Activated T-helper 9 cell treated with anti-CD3 and anti-CD28 coated beads, Interleukin-2, amount 50 U/mL, for 16 hours (primary cell): ENCODE measurements at places on chromosomes 7 and 10.

DNA sequence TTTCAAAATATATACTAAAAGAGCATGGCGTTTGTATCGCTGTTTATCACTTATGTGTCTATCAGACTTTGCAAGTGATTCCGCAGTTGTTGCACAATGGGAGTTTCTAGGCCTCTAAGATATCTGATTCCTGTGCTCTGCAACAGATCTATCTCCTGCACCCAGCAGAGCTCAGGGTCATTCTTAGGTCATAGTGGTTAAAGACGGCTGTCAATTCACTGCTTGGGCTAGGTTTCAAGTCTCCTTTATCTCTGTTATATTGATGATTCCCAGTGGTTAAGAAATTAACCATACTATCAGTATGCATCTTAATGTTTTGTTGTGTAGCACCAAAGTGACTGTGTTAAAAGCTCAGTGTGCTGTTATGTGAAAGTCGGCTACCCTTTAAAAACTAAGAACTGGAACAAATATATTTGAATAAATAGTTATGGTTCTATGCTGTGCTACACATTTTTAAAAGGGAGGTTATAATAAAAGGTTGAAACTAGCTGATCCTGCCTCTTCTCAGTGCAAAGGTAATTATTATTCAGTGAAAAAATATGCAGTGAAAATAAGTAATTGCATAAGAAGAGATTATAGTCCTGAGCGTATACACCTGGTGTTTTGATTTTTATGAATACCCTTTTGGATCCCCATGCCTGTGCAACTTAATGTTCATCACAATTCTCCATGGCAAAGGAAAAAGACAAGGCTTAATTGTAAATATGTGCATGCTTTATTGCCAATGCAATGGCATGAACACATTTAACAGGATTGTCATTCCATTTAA is 24.0 kb downstream of the HOXA1 start:
- DNase-seq, result no peak

DNA sequence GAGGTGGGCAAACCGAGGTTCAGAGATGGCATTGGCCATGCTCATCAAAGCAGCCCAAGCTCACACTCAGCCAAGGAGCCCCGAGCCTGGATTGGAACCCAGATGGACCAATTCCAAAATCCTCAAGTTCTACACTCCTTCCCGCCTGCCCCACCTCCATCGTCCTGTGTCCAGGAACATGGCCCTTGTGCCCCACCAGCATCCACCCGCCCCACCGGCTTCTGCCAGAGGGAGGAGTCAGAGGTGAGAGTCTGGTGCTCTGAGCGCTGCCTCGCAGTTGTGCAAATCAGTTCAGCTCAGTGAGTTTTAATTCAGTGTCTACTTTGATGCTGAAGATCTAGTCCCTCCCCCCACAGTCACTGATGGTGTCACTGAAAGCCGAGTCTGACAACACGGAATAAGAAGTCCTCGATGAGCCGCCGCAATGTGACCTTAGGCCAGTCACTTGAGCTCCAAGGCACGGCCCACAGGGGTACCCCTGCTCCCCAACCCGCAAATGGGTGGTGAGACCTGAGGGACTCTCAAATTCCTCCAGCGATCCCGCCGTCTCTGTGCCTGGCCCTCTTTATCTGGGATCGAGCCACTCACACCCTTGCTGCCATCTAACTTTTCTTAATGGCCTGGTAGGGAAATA is 26.3 kb downstream of the PRKAG2 start:
- DNase-seq, result no peak

GRCh38 chr7:114539575-114539974 is 125.0 kb downstream of the FOXP2 start:
- DNase-seq, result no peak

DNA sequence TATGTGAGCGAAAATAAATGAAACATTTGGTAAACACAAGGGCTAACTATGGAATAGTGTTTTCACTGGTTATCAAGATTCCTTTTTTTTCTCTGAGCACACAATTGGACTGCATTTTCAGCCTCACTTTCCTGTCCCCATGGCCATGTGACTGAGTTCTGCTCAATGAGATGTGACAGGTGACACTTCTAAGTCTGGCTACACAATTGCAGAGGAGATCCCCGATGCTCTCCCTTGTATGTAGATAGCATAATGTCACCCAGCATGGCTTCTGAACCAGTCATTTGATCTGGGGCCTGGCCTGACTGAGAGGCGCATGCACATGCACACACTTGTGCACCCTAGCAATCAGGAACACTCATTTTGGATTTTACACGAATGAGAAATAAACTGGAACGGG is 581.8 kb downstream of the GRID1 start:
- DNase-seq, result no peak

DNA sequence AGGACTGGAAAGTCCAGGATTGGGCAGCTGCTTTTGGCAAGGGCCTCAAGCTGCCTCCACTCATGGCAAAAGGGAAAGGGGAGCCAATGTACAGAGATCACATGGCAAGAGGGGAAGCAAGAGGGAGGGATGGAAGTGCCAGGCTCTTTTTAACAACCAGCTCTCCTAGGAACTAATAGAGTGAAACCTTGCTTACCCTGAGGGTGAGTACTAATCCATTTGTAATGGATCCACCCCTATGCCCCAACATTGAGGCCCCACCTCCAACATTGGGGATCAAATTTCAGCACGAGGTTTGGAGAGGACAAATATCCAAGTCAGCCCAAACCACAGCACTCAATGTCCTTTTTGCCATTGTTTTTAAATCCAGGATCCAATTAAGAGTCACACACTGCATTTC is 12.5 kb downstream of the HABP2 start:
- no peak for DNase-seq

DNA sequence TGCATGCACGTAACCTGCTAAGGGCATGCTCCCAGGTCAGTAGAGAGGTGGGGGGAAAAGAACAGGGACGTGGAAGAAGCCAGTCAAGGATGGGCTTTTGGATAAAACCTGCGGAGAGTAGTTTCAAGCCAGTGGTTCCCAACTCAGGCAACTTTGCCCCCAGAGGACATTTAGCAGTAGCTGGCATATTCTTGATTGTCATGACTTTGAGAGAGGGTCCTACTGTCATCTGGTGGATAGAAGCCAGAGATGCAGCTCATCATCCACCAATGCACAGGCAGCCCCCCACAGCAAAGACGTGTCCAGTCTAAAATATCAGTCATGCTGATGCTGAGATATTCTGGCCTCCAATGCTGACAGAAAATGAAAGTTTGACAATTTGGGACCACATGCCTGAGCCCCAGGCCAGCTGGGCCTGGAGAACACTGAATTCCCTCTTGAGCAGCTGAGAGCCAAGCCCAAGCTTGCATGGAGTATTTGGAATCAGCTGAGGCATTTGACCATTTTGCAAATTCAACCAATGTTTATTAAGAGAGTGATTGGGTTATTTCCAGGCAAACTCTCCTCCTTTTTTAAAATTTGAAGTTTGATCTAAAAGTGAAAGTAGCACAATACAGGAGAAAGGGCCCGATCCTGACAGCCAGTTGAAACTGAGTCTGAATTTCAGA is 110.0 kb upstream of the C7orf33 start:
- no peak for DNase-seq

- no peak for DNase-seq
These were observed 92.7 kb upstream of the AKR1E2 start for GRCh38 chr10:4733150-4733842.

- no peak for DNase-seq
These were observed 40.1 kb upstream of the RAB18 start for GRCh38 chr10:27463961-27464360.

DNA sequence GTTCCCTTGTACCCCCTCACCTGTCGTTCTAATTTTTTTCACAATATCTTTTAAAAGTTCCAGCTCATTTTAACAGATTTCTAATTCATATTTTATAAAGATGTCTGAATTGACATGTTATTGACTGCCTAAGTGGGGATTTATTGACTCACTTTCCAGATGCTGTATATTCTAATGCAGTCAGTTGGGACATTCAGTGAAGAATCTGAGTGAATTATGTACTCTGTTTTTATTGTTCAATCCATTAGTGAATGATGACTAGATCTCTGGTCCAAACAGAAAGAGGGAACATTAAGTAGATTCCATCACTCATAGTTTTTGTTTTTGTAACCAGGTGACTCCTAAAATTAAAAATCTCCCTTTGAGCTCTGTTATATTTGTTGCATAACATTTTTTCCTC is 54.3 kb downstream of the LOXL4 start:
- DNase-seq, result no peak

- DNase-seq, result no peak
These were observed 82.5 kb downstream of the SDHAF3 start for GRCh38 chr7:97200018-97200417.

- DNase-seq, result no peak
These were observed 220.5 kb upstream of the ETV1 start for GRCh38 chr7:14209896-14210484.

- DNase-seq, result no peak
These were observed 4.4 kb upstream of the OGDHL start for GRCh38 chr10:49766484-49766883.

DNA sequence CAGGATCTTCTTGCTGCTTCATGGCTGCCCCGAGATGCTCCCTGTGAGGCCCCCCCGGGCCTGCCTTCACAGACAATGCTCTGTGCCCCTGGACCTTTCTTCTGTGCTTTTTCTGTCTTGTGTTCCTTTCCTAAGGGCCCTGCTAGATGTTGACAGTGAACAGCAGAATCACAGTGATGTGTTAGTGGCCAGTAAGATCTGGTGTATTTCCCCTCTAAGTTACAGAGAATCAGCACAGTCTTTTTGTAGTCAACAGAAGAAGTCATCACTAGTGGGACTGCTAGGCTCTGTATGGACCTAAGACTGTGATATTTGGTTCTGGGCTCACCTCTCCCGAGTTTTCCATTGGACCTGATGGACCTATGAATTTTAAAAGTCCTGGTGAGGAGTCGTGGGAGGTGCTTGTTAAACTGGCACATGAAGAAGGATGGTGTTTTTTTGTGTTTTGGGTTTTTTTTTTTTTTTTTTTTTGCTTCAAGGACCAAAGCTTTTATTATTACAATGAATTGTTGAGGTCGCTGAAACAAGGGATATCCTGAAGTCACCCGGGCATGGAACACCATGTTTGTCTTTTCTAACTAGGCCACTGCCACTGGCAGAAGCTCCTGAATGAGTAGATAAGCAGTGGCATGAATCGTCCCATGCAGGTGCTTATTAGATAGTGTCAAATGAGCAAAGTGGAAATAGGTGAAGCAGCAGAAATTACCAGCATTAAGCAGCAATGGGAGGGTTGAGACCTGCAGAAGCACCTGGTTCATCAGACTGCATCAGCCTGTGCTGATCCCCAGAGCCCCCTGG is 194.8 kb downstream of the CELF2 start:
- no peak for DNase-seq

GRCh38 chr7:37916017-37916672 is 472 bp downstream of the SFRP4 start:
- DNase-seq, result no peak

DNA sequence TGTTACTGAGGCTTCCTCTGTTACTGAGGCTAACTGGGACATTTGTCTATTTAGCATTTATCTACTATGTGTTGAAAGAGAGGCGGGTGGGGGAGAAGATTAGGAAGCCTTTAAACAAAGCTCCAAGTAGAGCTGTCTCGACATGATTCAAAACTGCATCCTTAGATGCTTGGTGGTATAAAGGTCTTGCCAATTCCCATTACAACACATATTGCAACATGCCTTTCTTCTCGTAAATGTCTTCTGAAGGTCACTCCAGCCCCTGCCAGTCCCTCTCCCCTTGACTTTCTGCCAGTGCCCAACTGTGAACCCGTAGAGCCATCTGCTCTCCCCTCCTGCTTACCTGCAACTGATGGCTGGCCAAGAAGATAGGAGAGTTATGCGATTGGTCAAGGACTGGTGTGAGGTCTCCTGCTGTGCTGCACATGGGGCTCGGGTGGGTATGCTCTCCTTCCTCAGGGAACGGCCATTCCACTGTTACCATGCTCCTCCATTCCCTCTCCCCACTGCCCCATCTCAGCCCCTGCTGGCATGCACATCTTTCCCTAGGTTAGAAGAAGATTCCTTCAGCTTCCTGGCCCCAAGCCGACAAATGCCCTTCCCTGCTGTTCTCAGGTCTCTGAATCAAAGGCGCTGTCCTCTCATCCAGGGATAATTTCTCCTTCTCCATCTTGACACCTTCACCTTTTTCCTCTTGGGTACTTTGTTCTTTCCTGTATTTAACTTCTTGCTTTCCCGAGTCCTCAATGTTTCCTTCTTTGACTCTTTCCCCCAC is 43.6 kb upstream of the ZNF32 start:
- DNase-seq, result no peak

- no peak for DNase-seq
These were observed 16.5 kb upstream of the YWHAG start for GRCh38 chr7:76375251-76375650.

- no peak for DNase-seq
These were observed 55.0 kb downstream of the CTTNBP2 start for GRCh38 chr7:117818232-117818631.

DNA sequence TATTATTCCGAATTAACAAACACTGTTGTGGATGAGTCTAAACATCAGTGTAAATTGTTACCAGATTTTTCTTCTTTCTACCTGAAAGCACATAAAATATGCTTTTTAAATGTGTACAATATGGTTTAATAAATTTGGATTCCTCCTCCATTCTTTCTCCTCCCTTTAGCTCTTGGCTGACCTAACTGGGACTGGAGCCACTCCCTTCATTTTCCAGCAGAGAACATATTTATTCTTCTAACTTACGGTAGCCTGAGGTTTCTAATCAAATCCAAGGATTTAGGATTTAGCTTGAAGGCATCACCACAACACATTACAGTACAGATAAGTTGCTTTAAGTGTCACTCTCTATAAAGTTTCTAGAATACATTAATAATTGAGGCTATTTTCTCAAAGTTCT is 88.2 kb upstream of the SEMA3C start:
- DNase-seq, result no peak

DNA sequence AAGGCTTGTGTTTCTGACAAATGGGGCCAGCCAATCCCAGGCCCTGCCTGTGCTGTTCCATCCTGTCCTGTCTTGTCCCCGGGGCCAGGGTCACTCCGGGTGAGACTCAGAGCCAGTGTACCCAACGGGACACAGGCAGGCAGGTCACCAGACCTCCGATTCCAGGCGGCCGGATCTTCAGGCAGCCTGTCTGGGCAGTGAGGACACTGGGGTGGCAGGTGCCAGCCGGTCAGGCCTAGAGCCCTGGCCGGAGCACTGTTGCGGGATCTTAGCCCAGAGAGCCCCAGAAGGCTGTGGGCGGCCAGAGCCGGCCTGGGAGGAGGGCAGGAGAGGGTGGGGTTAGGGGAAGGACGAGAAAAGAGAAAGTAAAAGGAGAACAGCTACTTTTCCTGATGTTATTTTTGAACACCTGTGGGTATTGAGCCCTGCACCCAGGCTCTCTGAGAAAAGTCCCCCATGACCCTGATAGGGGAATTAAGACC is 134.3 kb upstream of the TNRC18 start:
- DNase-seq, result no peak

DNA sequence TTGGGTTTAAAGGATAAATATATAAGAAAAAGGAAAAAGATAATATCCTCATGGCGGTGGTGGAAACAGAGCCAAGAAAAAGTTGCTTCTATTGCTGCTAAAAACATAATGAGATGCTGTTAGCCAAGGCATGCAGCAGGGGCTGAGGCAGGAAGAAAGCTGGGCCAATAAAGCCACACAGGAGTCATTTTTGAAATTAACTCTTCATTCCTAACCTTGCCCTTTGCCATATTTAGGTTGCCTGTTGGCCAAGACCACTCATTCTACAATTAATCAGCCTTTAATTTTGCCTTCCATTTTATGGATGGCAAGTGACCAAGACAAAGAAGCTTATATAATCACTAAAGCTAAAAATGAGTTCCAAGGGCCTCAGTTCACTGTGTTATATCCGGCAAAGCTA is 58.2 kb downstream of the ARMH3 start:
- no peak for DNase-seq
